ENCODE measurements at places on chromosomes 12 and 14. TPM values are rescaled to one million over a fixed set of nuclear protein-coding genes. Genes with fewer than 3 reads are reported as not detected.
A peak's percentile ranks its signal among the peaks of the same experiment; 100 is the strongest.

The IGFBP6 gene
- 4.9 TPM for total RNA-seq

The IFNG-AS1 gene
- 0.48 TPM for total RNA-seq

The GLT1D1 gene
- not detected for total RNA-seq

The SLC2A3 gene
- 315 TPM for total RNA-seq

The CLMN gene
- total RNA-seq: 0.92 TPM

- H3K27ac ChIP-seq: no peak overlapping the region
- H3K4me1 ChIP-seq: peaks cover 11% of the 10 kb centered on the region
- DNase-seq: no peak
- H3K27me3 ChIP-seq: no peaks in the 10 kb centered on the region
Observed at GRCh38 chr12:110379197-110379596, 24.3 kb downstream of the ANAPC7 start.

DNA sequence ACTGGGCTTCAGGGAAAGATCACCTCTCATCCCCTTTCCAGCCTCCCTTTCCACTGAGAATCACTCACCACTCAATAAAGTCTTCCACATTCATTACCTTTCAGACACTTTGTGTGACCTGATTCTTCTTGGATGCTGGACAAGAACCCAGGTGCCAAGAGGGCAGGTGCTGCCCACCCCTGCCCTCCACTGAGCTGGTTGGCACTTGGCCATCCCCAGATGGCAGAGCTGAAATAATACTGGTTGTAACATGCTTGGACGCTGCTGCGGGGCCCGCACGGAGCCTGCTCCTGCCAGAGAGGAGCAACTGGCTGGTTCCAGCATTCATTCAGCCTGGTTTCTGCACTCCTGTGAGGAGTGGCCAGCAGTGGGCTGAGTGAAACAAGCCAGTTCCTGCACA lies 386.7 kb upstream of the CCDC196 start:
- peaks cover 3% of the 10 kb centered on the region for H3K27me3 ChIP-seq
- no peak for DNase-seq
- no peak overlapping the region for H3K4me3 ChIP-seq
- H3K4me1 ChIP-seq: peaks cover 5% of the 10 kb centered on the region
- no peak overlapping the region for H3K27ac ChIP-seq

DNA sequence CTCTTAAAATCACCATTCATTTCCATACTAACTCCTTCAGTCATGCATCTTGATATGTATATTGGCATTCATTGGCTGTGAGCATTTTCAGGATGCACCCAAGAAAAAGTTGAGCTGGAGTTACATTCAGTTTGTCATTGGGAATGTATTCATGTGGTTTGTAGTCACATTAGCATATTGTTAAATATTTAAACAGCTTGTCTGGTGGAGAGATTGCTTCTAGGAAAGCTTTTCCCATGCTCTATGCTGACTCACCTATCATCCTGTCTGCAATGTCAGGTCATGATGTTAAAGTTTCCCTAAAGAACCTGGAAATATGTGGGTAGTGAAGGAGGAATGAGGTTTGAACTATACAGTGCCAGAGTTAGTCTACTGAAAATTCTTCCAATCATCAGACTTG lies 583.6 kb downstream of the GALC start:
- H3K36me3 ChIP-seq: no peaks in the 10 kb centered on the region
- no peaks in the 10 kb centered on the region for H3K4me1 ChIP-seq
- H3K27ac ChIP-seq: no peak overlapping the region

DNA sequence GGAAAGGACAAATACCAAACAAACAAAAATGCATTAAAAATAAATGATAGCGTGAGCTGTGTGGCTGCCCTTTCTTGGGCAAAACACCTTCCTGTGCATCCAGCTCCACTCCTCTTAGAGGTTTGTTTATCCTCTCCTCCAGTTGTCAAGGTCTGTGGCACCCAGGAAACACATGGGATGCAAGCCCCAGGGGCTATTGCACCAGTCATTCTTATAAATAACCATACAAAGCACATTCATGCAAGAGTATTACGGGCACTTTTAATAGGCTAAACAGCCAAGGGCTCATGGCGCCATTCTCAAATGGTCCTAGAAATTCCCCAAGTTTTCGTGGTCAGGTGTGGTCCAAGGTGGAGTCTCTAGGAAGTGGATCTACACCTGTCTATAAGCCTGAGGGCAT lies 257.0 kb downstream of the DPF3 start:
- no peak overlapping the region for H3K27ac ChIP-seq
- H3K27me3 ChIP-seq: peaks cover 5% of the 10 kb centered on the region
- H3K4me3 ChIP-seq: no peak overlapping the region
- no peaks in the 10 kb centered on the region for H3K4me1 ChIP-seq
- DNase-seq: no peak

GRCh38 chr14:39036760-39037159 lies 66.3 kb downstream of the SEC23A start:
- DNase-seq: no peak
- H3K4me3 ChIP-seq: no peak overlapping the region
- H3K27me3 ChIP-seq: no peaks in the 10 kb centered on the region
- no peak overlapping the region for H3K27ac ChIP-seq
- H3K36me3 ChIP-seq: peaks cover 19% of the 10 kb centered on the region
- H3K4me1 ChIP-seq: no peaks in the 10 kb centered on the region

GRCh38 chr12:122979001-122979907 lies 1.2 kb upstream of the ARL6IP4 start:
- no peak for DNase-seq
- no peaks in the 10 kb centered on the region for H3K27me3 ChIP-seq
- peaks cover 43% of the 10 kb centered on the region for H3K4me1 ChIP-seq
- peak overlapping the region; percentile 82 for H3K27ac ChIP-seq
- peak overlapping the region; percentile 89 for H3K4me3 ChIP-seq
- peaks cover 15% of the 10 kb centered on the region for H3K36me3 ChIP-seq

DNA sequence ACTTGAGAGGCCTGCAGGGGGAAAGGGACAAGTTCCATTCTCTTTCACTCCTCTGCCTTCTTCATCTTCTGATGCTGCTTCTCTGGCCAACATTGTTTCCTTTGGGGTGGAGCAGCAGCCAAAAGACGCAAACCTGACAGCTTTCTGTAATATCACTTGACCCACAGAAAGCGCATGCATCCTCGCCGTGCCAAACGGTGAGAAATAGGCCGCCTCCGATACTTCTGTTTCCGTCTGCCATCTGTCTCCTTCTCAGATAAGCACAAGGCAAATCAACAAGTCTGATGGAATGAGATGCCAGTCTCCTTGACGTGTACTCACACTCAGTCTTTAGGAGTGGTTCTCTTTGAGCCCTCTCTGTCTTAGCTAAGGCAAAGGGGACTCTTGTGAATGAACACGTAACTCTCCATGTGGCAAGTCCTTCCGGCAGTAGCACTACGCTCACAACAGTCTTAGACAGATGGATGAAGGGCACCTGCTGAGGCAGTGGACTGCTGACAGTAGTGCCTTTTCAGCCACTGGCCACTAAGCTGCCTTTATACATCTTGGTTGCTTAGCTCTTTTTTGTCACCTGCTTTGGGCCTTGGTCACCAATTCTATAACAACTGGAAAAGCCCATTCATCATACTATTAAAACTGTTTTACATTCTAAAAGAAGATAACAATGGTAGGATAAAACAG lies 214.1 kb downstream of the FBXL14 start:
- H3K27me3 ChIP-seq: no peaks in the 10 kb centered on the region
- no peak for DNase-seq
- no peaks in the 10 kb centered on the region for H3K4me1 ChIP-seq
- peaks cover 7% of the 10 kb centered on the region for H3K36me3 ChIP-seq

DNA sequence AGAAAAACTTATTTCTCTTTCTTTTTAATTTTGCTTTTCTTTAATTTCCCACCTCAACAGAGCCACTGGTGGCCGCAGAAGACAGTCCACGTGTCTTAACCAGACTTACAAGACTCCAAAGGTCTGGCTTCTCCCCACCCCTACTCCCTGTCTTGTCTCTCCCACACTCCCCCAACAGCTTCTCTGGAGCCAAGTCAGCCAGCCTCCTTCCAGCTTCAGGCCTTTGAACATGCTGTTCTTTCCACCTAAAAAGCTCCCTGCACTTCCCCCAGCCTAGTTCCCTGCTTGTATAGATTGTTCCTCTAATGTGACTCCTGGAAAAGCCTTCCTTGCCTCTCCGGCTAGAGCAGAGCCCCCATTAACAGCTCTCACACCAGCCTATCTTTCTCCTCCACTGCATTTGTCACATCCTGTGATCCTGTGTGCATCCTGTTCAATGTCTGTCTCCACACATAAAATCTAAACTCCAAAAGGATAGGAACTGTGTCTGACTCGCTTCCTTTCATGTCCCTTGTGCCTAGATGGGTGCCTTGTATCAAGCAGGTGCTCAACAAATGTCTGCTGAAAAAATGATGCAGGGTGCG lies 7.8 kb upstream of the DYNLL1 start:
- no peaks in the 10 kb centered on the region for H3K27me3 ChIP-seq
- DNase-seq: no peak
- no peak overlapping the region for H3K27ac ChIP-seq
- no peaks in the 10 kb centered on the region for H3K4me1 ChIP-seq

DNA sequence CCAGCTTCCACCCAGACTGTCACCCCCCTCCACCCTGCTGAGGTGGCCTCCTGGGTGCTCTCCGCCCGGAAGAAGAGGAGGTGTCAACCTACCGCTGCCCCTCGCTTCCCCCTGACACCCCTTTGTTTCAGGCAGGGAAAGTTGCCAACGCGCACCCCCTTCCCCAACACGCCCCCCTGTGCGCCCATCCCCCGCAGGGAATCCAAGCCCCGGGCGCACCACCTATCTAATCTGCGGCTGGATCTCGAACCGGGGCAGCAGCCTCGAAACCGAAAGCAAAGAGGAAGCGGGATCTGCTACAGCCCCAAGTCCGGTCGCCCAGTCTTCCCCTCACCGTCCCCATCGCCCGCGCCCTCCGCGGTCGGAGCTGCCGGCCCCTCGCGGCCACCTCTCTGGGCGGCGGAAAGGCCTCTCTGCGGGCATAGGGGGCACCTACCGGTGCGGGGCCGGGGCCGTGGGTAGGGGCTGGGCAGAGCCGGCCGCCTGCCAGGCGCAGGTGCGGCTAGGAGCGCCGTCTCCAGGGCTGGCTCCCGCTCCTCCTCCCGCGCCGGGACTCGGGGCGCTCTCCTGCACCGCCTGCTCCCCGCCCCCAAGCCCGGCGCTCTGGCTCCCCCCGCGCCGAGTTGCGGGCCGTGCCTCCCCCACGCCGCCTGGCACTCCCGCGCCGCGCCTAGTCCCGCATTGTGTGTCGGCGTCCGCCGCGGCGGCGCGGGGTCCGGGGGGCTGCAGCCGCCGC lies 18.3 kb upstream of the PLEKHH1 start:
- no peaks in the 10 kb centered on the region for H3K36me3 ChIP-seq
- peaks cover 7% of the 10 kb centered on the region for H3K4me1 ChIP-seq
- H3K4me3 ChIP-seq: peak overlapping the region; percentile 78
- peak; percentile 44 for DNase-seq
- no peak overlapping the region for H3K27ac ChIP-seq

GRCh38 chr14:69819607-69820006 lies 22.6 kb upstream of the SLC10A1 start:
- H3K27ac ChIP-seq: no peak overlapping the region
- H3K4me3 ChIP-seq: no peak overlapping the region
- peaks cover 4% of the 10 kb centered on the region for H3K4me1 ChIP-seq
- no peak for DNase-seq

GRCh38 chr12:51635346-51635745 lies 44.3 kb downstream of the SCN8A start:
- peaks cover 12% of the 10 kb centered on the region for H3K27me3 ChIP-seq
- H3K4me3 ChIP-seq: no peak overlapping the region
- DNase-seq: no peak
- no peaks in the 10 kb centered on the region for H3K4me1 ChIP-seq

All from activated CD4-positive, alpha-beta memory T cell treated with anti-CD3 and anti-CD28 coated beads for 36 hours (primary cell).